Left renal cortex interstitium (tissue), 4 donors: ENCODE measurements at places on chromosomes 13 and 19.

DNA sequence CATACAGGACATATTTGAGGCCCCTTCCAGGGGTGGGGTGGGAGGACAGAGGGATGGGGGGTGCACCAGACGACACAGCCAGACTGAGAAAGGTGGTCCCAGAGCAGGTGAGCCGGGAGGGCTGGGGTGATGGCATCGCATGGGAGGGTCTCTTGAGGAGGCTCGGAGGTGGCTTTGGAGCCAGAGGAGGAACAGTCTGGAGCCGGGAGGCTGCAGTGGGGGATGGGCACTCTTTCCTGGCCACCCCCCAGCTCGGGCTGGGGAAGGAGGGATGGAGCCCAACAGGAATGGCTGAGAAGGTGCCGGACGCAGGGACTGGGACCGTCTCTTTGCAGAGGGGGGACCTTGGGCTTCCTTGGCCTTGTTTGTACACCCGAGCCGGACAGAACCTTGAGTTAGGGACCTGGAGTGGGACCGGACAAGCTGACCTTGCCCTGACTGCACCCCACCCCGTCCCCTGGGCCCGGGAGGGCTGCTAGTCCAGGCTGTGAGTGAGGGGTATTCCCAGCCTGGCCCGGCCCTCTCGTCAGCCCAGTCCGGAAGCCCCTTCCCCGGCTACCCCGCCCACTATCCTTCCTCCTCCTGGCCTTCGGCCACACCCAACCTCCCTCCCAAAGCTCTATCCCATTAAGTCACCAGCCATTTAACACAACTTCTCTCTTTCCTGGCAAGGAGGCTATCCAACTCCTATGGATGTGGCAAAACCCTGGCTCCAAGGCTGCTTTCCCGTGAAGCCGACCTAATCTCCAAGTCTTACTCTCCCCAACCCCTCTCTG lies 816 bp upstream of the TBXA2R start:
- DNase-seq, result no peak

DNA sequence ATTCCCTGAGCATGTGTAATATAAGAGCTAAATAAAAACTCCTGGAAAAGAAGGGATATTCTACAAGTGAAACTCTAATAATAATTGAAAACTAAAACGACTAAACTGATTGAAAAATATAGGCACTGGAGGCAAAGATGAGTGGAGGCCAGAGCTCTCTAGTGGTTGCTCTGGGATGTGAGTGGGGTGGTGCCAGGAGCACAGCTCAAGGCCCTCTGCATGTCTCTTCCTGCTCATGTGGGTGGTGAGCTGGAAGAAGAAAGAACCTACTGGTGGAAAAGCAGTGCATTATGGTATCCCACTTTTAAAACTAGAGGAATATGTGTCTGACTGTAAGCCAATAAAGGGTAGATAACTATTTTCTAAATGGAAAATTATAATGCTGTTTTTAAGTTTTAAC lies 15.8 kb upstream of the ARHGEF7 start:
- no peak for DNase-seq

- DNase-seq, result no peak
Measured at GRCh38 chr13:43295321-43295720, 271.9 kb downstream of the DNAJC15 start.

DNA sequence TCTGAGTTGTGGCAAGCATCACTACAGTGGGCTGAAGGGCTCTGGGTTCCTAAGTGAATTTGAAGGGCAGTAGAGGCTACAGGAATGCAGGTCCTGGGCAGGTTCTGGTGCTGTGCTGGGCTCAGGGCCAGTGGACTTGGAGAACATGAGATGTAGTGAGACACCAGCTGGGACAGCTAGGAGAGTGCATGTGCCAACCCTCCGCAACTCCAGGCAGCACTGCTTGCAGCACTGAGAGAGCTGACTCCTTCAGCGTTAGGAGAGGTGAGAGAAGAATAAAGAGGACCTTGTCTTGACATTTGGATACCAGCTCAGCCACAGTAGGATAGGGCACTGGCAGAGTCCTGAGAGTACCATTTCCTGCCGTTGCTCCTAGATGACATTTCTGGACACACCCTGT lies 739.9 kb upstream of the PRR20A start:
- no peak for DNase-seq

GRCh38 chr19:12660980-12661379 lies 5.6 kb downstream of the MAN2B1 start:
- no peak for DNase-seq

DNA sequence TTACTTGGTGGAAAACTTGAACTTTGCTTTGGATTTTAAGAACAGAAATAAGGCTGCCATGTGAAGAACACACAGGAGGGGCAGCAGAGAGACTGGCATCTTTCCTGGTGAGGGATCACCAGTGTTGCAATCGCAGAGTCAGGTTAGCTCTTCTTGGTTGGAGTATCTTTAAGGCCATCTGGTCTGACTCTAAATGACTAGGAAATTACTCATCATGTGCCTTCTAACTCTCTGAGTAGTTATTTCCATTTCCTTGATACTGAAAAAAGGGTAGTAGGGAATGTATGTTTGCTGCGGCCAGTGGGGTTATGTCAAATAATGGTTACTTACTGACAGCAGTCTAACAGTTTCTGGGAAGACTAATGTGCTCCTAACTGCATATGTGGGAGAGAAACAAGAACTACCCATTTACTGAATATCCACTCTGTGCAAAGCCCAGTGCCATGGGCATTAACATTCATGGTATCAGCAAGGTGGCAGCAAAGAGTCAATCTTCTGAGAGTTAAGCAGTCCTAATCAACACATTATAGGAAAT lies 122.1 kb downstream of the COG6 start:
- no peak for DNase-seq

- DNase-seq, result no peak
Measured at GRCh38 chr13:60108589-60108988, 55.1 kb downstream of the DIAPH3 start.

DNA sequence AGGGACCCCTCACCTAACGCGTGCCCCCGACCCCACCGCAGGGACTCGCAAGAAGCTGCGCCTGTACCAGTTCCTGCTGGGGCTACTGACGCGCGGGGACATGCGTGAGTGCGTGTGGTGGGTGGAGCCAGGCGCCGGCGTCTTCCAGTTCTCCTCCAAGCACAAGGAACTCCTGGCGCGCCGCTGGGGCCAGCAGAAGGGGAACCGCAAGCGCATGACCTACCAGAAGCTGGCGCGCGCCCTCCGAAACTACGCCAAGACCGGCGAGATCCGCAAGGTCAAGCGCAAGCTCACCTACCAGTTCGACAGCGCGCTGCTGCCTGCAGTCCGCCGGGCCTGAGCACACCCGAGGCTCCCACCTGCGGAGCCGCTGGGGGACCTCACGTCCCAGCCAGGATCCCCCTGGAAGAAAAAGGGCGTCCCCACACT lies 4.7 kb upstream of the MYBPC2 start:
- DNase-seq, result peak; percentile 86

GRCh38 chr13:108214441-108215271 lies 680 bp downstream of the LIG4 start:
- peak; percentile 4 for DNase-seq

- no peak for DNase-seq
Measured at GRCh38 chr13:41666644-41667043, 209.3 kb downstream of the RGCC start.

- no peak for DNase-seq
Measured at GRCh38 chr13:36710396-36710795, 36.6 kb downstream of the SERTM1 start.

GRCh38 chr13:33575378-33575777 lies 242.6 kb upstream of the RFC3 start:
- no peak for DNase-seq

DNA sequence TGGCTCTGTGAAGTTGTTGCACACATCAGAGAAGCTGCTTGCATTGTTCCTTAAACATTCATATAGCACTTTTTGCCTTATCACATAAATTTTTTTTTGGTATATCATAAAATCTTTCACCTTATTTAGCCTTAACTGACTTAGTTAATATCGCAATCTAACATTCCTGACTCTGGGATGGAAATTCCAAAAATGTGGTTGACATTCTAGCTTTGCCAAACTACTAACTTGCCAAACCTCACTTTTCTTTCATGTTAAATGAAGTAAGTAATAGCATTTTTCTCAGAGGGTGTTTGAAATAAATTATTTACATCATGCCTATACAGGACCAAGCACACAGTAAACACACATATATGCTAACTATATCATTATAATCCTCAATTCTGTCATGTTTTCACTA lies 736.9 kb upstream of the PCDH9 start:
- DNase-seq, result no peak

DNA sequence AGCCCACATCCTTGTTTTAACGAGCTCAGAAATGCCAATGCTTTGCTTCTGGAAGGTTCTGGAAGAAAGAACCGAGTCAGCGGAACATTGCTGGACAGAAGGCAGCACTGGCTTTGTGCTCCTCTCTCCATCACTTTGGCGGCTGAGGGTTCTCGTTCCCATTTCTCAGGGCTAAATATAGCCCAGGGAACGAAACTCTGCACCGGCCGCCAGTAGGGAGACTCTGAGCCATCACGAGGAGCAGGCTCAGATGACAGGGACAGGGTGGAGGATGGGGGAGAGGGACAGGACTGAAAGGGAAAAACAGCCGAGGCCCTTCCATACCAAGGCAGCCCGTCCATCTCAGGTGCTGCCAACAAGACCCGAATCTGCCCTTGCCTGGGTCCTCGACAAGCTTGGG lies 166.4 kb downstream of the CACNA1A start:
- DNase-seq, result no peak

GRCh38 chr13:74929436-74929835 lies 552.5 kb downstream of the TBC1D4 start:
- DNase-seq, result no peak

DNA sequence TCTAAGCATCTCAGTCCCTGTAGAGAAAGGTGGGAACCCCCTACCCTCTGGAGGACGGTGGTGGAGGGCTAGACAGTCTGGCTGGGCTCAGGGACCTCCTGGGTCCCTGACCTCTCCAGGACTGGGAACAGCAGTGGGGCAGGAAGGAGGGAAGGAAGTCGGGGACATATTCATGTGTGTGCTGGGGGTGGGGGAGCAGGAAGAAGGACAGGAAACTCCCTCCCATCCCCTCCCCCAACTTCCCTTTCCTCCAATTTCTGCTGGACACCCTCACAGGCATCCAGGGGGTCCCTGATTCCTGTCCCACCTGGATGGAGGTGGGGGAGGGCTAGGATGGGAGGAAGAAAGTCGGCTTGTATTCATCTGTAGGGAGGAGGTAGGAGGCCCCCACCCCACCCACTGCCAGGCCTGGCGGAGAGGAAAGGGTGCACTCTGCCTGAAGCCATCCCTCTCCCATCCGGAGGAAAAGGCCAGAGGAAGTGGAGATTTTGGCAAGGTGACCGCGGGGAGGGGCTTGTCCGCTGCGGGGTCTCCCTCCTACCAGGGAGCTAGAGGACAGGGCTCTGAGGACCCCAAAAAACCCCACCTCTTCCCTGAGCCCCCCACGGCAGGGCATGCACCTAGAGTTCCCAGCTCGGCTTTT lies 2.3 kb downstream of the NOVA2 start:
- DNase-seq, result no peak

- DNase-seq, result no peak
Measured at GRCh38 chr19:48448563-48448962, 2.8 kb downstream of the GRWD1 start.

- no peak for DNase-seq
Measured at GRCh38 chr13:53398051-53398450, 369.4 kb downstream of the OLFM4 start.

- no peak for DNase-seq
Measured at GRCh38 chr13:111337741-111338140, 17.3 kb downstream of the TEX29 start.

DNA sequence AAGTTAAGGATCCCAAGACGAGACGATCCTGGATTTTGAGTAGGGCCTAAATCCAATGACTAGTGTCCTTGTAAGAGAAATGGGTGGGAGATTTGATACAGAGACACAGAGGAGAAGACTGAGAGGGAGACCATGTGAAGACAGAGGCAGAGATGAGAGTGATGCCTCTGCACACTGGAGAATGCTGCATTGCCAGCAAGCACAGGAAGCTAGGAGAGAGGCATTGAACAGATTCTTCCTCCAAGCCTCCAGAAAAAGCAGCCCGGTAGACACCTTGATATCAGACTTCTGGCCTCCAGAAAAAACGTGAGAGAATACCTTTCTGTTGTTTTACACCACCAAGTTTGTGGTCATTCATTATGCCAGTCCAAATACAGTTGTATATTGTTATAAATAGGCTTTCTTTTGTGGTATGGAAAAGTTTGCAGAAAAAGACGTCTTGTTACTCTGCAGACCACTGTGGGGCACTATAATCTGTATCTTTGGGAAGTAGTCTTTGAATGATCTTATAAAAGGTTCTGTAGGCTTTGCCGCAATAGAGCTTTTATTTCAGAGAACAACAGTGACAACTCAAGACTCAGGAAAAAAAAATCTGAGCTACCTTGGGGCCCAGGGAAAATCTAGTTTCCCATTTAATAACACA lies 17.9 kb upstream of the RFC3 start:
- no peak for DNase-seq

DNA sequence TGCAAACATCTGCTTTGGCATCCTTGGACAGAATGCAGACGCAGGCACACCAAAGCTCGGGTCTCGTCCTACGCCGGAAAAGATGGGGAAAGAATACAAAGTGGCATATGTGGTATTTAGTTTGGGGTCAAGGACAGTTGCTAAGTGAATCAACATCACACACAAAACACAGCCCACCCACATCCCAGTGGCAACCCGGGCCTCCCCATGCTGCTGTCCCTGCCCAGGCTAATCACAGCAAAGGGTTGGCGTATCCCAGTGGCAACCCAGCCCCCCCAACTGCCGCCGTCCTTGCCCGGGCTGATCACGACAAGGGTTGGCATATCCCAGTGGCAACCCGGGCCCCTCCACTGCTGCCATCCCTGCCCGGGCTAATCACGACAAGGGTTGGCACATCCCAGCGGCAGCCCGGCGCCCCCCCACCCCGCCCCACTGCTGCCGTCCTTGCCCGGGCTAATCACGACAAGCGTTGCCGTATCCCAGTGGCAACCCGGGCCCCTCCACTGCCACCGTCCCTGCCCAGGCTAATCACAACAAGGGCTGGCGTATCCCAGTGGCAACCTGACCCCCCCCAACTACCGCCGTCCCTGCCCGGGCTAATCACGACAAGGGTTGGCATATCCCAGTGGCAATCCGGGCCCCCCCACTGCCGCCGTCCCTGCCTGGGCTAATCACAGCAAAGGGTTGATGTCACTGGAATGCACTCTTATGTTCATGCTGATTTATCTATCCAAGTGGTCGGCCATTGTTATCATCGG lies 167.8 kb upstream of the SOX1 start:
- no peak for DNase-seq

GRCh38 chr19:43729919-43730318 lies 14.0 kb downstream of the IRGC start:
- no peak for DNase-seq
